ENCODE measurements at places on chromosomes 11 and 22. TPM values are rescaled to one million over a fixed set of nuclear protein-coding genes. Genes with fewer than 3 reads are reported as not detected.

GRCh38 chr22:48241658-48242057 is 1479.2 kb downstream of the TBC1D22A start:
- H3K27ac ChIP-seq = no peak overlapping the region
- no peak overlapping the region for H3K4me3 ChIP-seq

GRCh38 chr11:2837096-2837601 is 48.4 kb downstream of the CDKN1C start:
- no peak overlapping the region for H3K27ac ChIP-seq
- peaks cover 8% of the 10 kb centered on the region for H3K4me1 ChIP-seq
- H3K36me3 ChIP-seq = no peaks in the 10 kb centered on the region
- no peaks in the 10 kb centered on the region for H3K27me3 ChIP-seq
- DNase-seq = peak; percentile 86

Gene MPPED1
- not detected for polyA plus RNA-seq

- H3K27ac ChIP-seq = no peak overlapping the region
- peaks cover 24% of the 10 kb centered on the region for H3K4me1 ChIP-seq
- DNase-seq = no peak
- H3K27me3 ChIP-seq = no peaks in the 10 kb centered on the region
- no peaks in the 10 kb centered on the region for H3K36me3 ChIP-seq
- H3K4me3 ChIP-seq = no peak overlapping the region
These were observed 133.5 kb downstream of the CD44 start for GRCh38 chr11:35272391-35272902.
